ENCODE measurements at places on chromosomes 4 and X. TPM values are rescaled to one million over a fixed set of nuclear protein-coding genes. Genes with fewer than 3 reads are reported as not detected.

DNA sequence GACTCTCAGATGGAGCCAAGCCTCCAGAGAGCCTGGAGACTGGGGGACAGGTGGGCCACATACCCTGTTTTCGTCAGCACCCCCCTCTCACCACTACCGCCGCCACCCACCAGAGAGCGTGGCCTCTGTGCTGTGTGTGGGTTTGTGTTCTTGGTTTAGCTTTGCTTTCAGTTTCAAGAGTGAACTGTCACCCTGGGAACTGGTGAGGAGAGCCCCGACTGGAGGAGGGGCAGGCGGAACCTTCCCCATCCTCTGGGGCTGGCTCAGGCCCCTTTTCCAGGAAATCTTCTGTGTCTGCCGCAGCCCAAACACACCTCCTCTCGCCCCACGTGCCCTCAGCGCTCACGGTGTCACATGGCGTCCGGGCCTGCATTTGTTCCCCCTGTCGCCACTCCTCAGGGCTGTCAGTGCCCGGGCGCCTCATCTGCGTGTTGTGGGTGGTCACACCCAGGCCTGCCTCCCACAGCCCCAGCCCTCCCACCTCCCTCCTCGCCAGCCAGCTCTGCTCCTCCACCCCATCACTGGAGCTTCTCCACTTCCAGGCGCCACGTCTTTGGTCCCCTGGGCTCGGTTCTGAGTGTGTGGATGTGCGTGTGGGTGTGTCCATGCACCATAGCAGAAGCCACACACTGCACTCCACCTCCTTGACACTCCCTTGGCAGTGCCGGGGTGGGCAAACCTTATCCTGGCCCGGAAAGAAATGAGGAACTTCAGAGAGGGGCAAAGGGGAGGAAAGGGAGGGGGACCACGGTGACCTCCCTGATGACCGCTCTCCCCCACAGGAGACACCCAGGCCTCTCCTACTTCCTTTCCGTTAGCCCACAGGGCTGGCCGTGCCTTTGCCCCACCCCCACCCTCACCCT lies 27.8 kb downstream of the ELF4 start:
- H3K36me3 ChIP-seq = no peaks in the 10 kb centered on the region
- no peaks in the 10 kb centered on the region for H3K4me1 ChIP-seq
- no peak overlapping the region for H3K4me3 ChIP-seq
- no peak overlapping the region for H3K27ac ChIP-seq

GRCh38 chrX:153848325-153848724 lies 18.0 kb upstream of the PDZD4 start:
- no peak overlapping the region for H3K27ac ChIP-seq
- H3K4me3 ChIP-seq = no peak overlapping the region
- H3K27me3 ChIP-seq = no peaks in the 10 kb centered on the region
- no peaks in the 10 kb centered on the region for H3K36me3 ChIP-seq

- H3K27ac ChIP-seq = no peak overlapping the region
- H3K4me1 ChIP-seq = no peaks in the 10 kb centered on the region
- no peak overlapping the region for H3K4me3 ChIP-seq
- no peaks in the 10 kb centered on the region for H3K36me3 ChIP-seq
- no peak for DNase-seq
These were observed 43.6 kb downstream of the TIGD4 start for GRCh38 chr4:152735906-152736305.

PRR32 gene
- not detected for total RNA-seq

H2BW2 gene
- total RNA-seq = not detected

DNA sequence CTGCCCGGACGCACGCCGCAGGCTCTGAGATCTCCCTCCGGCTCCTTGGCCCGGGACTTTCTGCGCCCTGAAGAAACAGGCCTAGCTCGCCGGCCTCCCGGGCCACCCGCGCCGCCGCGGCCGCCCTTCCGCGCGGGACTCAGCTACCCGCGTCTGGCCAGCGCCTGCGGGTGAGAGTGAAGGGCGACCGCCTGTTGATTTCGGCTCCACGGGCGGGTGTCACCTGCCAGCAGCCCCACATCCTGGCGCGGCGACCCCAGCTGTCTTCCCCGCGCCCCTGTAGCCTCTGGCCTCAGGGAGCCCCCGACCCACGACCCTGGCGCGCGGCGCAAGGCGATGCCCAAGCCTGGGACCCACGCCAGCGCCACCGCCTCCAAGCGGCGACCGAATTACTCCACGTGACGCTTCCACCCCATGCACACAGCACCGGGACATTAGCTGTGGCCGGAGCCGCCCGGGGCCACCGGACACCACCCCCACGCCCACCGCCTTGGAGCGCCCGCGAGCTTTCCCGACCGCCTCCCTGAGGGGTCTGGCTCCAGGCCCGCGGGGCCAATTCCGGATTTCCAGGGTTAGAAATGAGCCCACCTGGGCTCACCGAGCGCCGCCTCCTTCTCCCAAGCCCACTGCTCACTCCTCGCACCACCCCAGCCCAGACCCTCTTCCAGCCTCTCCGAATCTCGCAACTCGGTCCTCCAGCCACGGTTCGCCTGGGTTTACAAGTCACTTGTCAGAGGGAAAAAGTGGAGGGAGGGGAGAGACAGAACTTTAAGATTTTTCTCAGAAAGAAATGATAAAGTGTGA lies 10.2 kb downstream of the ARX start:
- H3K36me3 ChIP-seq = no peaks in the 10 kb centered on the region
- no peak for DNase-seq
- no peaks in the 10 kb centered on the region for H3K4me1 ChIP-seq
- no peak overlapping the region for H3K27ac ChIP-seq

GRCh38 chr4:152957437-152958171 lies 21.5 kb downstream of the FHDC1 start:
- no peak for DNase-seq
- peak overlapping the region; percentile 59 for H3K27ac ChIP-seq
- H3K4me3 ChIP-seq = peak overlapping the region; percentile 3
- H3K27me3 ChIP-seq = no peaks in the 10 kb centered on the region

DNA sequence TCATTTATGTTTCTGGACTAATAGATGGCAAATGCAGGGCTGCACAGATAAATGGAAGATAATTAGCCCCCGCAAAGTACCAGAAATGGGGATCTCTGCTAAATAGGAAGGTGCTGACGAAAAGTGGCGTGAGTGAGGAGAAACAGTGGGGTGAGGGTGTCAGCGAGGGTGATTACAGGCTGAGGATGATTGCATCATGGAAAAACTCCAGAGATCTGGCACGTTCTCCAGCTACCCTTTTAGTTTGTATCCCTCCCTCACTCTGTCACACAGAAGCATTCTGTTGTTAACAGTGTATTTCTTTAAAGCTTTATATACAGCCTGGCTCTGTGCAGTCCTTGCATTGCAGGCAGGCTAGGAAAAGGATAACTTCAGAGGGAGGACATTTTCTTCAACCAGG lies 309.6 kb upstream of the DDX53 start:
- no peak overlapping the region for H3K4me3 ChIP-seq
- DNase-seq = no peak
- no peaks in the 10 kb centered on the region for H3K36me3 ChIP-seq
- H3K27me3 ChIP-seq = no peaks in the 10 kb centered on the region
- no peaks in the 10 kb centered on the region for H3K4me1 ChIP-seq

- H3K4me1 ChIP-seq = no peaks in the 10 kb centered on the region
- no peak overlapping the region for H3K27ac ChIP-seq
- peaks cover 18% of the 10 kb centered on the region for H3K36me3 ChIP-seq
- H3K4me3 ChIP-seq = no peak overlapping the region
- DNase-seq = no peak
These were observed 81.4 kb downstream of the ZAR1 start for GRCh38 chr4:48571471-48571870.

P2RY4 gene
- total RNA-seq = 0.31 TPM

- H3K4me1 ChIP-seq = no peaks in the 10 kb centered on the region
- H3K27ac ChIP-seq = peak overlapping the region; percentile 96
- no peaks in the 10 kb centered on the region for H3K36me3 ChIP-seq
- DNase-seq = peak; percentile 73
- H3K4me3 ChIP-seq = peak overlapping the region; percentile 54
These were observed 7.2 kb upstream of the MAGIX start for GRCh38 chrX:49155243-49155899.

GBA3 gene
- total RNA-seq = 40.9 TPM

GRCh38 chrX:148568763-148569162 lies 68.3 kb downstream of the AFF2 start:
- no peak overlapping the region for H3K4me3 ChIP-seq
- no peaks in the 10 kb centered on the region for H3K4me1 ChIP-seq
- no peaks in the 10 kb centered on the region for H3K36me3 ChIP-seq
- DNase-seq = no peak
- H3K27me3 ChIP-seq = no peaks in the 10 kb centered on the region
- H3K27ac ChIP-seq = no peak overlapping the region

MID2 gene
- total RNA-seq = 16.5 TPM

- H3K4me1 ChIP-seq = peaks cover 6% of the 10 kb centered on the region
- no peak overlapping the region for H3K27ac ChIP-seq
- no peaks in the 10 kb centered on the region for H3K36me3 ChIP-seq
- no peaks in the 10 kb centered on the region for H3K27me3 ChIP-seq
These were observed 42.6 kb downstream of the RAPGEF2 start for GRCh38 chr4:159145318-159145991.

DNA sequence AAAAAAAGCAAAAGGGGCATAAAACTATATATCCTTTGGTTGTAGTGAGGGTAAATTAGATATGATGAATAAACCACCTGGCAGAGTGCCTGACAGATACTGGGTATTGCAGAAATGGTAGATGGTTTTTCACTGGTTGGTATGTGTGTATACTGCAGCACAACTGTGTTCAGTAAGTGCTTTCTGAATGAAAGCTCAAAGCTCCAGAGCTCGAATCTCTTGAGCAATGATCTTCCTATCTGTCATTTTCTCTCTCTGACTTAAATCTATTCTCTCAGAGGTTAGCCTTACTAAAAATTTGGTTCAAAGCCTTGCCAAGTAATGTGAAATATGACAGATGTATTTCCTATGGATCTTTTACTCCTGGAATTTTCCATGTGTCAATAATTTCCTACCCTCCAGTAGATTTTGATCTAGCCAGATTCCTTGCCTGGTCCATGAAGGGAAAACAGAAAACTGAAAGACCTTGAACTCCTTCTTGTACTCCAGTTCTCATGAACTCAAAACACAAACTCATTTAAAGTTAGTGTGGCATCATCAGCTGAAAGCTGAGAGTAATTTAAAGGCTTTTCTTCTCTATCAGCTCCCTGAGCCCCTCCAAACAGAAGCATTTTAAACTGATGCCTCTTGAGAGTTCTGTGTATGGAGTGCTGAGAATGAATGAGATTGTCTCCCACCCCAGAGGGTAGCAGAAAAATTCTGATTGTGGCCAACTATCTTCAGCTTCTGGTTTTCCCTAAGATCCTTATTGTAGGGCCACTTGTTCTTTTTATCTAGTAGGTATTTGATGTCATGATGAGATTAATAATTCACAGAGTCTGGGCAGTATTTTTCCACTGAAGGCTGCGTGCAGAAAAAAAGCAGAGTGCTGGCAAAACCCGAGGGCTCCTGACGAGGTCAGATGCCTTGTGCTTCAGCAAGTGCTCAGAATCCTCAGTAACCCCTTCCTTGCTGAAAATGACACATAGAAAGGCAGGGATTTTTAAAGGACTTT lies 363.4 kb upstream of the BOD1L1 start:
- DNase-seq = peak; percentile 28
- H3K4me3 ChIP-seq = no peak overlapping the region
- peak overlapping the region; percentile 95 for H3K27ac ChIP-seq
- H3K36me3 ChIP-seq = no peaks in the 10 kb centered on the region

DNA sequence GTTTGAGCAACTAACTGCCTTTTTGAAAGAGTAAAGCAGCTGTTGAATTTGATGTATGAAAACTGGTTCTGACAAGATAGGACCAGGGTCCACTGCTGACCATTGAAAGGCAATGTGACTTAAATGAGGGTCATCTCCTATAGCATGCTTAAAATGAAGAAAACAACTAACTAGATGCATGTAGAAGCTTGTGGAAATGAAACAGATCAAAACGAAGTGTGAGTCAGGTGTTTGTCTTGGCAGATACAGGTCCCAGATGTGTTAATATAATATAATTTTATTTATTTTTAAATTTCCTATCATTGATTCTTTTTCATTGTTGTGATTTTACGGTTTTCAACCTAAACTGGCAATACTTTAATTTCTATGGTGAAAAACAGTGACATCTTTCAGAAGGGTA lies 83.6 kb downstream of the ATOH1 start:
- no peaks in the 10 kb centered on the region for H3K4me1 ChIP-seq
- no peaks in the 10 kb centered on the region for H3K27me3 ChIP-seq
- no peak overlapping the region for H3K4me3 ChIP-seq
- DNase-seq = no peak
- no peaks in the 10 kb centered on the region for H3K36me3 ChIP-seq
- H3K27ac ChIP-seq = no peak overlapping the region

DNA sequence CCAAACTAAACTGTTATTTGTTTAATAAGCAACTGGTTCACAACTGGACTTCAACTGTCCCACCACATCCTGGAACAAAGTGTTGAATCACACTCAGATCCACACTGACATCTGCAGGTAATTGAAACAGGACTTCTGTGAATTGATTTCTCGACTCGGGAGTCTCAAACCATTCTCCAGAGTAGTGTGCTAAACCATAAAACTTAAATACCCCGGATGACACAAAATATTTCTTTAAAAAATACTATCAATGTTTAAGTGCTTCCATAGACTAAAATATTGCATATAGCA lies 95.4 kb upstream of the PLAC1 start:
- no peak overlapping the region for H3K4me3 ChIP-seq
- H3K27ac ChIP-seq = no peak overlapping the region
- DNase-seq = peak; percentile 52
- H3K36me3 ChIP-seq = no peaks in the 10 kb centered on the region

GRCh38 chr4:39102297-39102696 lies 40.3 kb downstream of the KLHL5 start:
- H3K4me3 ChIP-seq = no peak overlapping the region
- H3K27me3 ChIP-seq = no peaks in the 10 kb centered on the region
- no peaks in the 10 kb centered on the region for H3K36me3 ChIP-seq
- H3K27ac ChIP-seq = no peak overlapping the region
- no peak for DNase-seq

LUZP4 gene
- not detected for total RNA-seq

- no peak overlapping the region for H3K4me3 ChIP-seq
- H3K27me3 ChIP-seq = no peaks in the 10 kb centered on the region
- DNase-seq = no peak
- no peak overlapping the region for H3K27ac ChIP-seq
- H3K36me3 ChIP-seq = no peaks in the 10 kb centered on the region
- H3K4me1 ChIP-seq = no peaks in the 10 kb centered on the region
These were observed 651.4 kb downstream of the GABRG1 start for GRCh38 chr4:45472490-45472889.

GRCh38 chr4:26937139-26937538 lies 76.5 kb downstream of the STIM2 start:
- H3K4me3 ChIP-seq = no peak overlapping the region
- no peak for DNase-seq

- H3K4me1 ChIP-seq = no peaks in the 10 kb centered on the region
- H3K36me3 ChIP-seq = no peaks in the 10 kb centered on the region
- H3K27ac ChIP-seq = no peak overlapping the region
- H3K27me3 ChIP-seq = no peaks in the 10 kb centered on the region
- peak; percentile 71 for DNase-seq
These were observed 68.7 kb upstream of the NDST3 start for GRCh38 chr4:117965622-117966021.

- no peaks in the 10 kb centered on the region for H3K4me1 ChIP-seq
- H3K27ac ChIP-seq = no peak overlapping the region
- no peaks in the 10 kb centered on the region for H3K36me3 ChIP-seq
- no peak for DNase-seq
- no peak overlapping the region for H3K4me3 ChIP-seq
- no peaks in the 10 kb centered on the region for H3K27me3 ChIP-seq
These were observed 205.1 kb downstream of the STK32B start for GRCh38 chr4:5256421-5256820.

PNMA6E gene
- not detected for total RNA-seq

GRCh38 chr4:119105605-119106004 lies 30.0 kb upstream of the MYOZ2 start:
- no peaks in the 10 kb centered on the region for H3K27me3 ChIP-seq
- peaks cover 4% of the 10 kb centered on the region for H3K4me1 ChIP-seq
- no peak overlapping the region for H3K4me3 ChIP-seq

All from kidney (tissue), 22 donors.